ENCODE measurements at places on chromosomes 1 and 21.

- DNase-seq = no peak
Measured at GRCh38 chr1:51231896-51232295, 4.2 kb upstream of the RNF11 start.

DNA sequence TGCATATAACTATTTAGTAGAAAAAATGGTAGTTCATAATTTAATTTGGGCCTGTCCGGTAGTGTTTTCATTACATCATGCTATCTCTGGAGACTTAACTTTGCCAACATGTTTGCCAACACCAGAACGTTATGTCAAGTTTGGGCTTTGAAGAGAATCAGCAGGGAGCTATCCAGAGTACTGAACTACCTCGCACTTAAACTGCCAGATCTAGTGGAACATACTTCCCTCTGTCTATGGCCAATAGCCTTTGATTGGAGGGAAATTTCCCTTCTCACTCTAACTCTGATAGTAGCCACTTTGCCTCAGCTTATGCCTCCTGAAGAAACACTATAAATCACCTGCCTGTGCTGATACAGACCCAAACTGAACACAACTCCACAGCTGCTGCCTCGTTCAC lies 10.0 kb downstream of the LRRC53 start:
- DNase-seq = peak; percentile 22

GRCh38 chr21:32413697-32414578 lies 1.4 kb downstream of the EVA1C start:
- no peak for DNase-seq

GRCh38 chr1:19067182-19067911 lies 110.9 kb upstream of the IFFO2 start:
- no peak for DNase-seq

- no peak for DNase-seq
Measured at GRCh38 chr1:156474966-156475365, 25.6 kb downstream of the MEF2D start.
